Activated CD4-positive, alpha-beta memory T cell treated with anti-CD3 and anti-CD28 coated beads for 36 hours (primary cell): ENCODE measurements at places on chromosomes 5 and 9. TPM values are rescaled to one million over a fixed set of nuclear protein-coding genes. Genes with fewer than 3 reads are reported as not detected.
A peak's percentile ranks its signal among the peaks of the same experiment; 100 is the strongest.

Gene SLC1A1
- total RNA-seq = not detected

Gene ADAMTS13
- 2.6 TPM for total RNA-seq

Gene ALG2
- total RNA-seq = 18.6 TPM

Gene TSSK1B
- not detected for total RNA-seq

Gene DMGDH
- 1.7 TPM for total RNA-seq

Gene TICAM2
- 0.40 TPM for total RNA-seq

- no peak overlapping the region for H3K4me3 ChIP-seq
- peaks cover 8% of the 10 kb centered on the region for H3K4me1 ChIP-seq
- no peaks in the 10 kb centered on the region for H3K27me3 ChIP-seq
- no peak overlapping the region for H3K27ac ChIP-seq
- peak; percentile 70 for DNase-seq
- H3K36me3 ChIP-seq = no peaks in the 10 kb centered on the region
Observed at GRCh38 chr9:34437006-34437925, 21.1 kb downstream of the FAM219A start.

- H3K27ac ChIP-seq = peak overlapping the region; percentile 49
- no peaks in the 10 kb centered on the region for H3K27me3 ChIP-seq
- H3K4me1 ChIP-seq = peaks cover 20% of the 10 kb centered on the region
- peak; percentile 32 for DNase-seq
- peaks cover 4% of the 10 kb centered on the region for H3K36me3 ChIP-seq
Observed at GRCh38 chr5:79225026-79225425, 10.9 kb upstream of the JMY start.

DNA sequence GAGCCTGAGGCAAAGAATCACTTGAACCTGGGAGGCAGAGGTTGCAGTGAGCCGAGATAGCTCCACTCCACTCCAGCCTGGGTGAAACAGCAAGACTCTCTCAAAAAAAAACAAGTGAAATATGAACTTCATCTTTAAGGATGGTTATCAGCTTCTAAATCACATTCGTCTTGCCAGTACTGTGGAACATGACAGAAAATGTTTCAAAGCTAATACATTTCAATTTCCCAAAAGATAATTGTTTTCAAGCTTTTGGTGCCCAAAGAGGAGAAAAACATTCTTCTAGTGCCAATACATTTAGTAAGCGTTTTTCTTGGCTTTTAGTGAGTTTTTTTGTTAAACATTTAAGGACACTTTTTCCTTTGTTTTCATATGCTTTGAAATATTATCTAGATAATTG, 4.4 kb upstream of the IFT74 start:
- DNase-seq = no peak
- H3K27ac ChIP-seq = no peak overlapping the region
- H3K27me3 ChIP-seq = peaks cover 5% of the 10 kb centered on the region
- peaks cover 36% of the 10 kb centered on the region for H3K4me1 ChIP-seq
- H3K36me3 ChIP-seq = no peaks in the 10 kb centered on the region

DNA sequence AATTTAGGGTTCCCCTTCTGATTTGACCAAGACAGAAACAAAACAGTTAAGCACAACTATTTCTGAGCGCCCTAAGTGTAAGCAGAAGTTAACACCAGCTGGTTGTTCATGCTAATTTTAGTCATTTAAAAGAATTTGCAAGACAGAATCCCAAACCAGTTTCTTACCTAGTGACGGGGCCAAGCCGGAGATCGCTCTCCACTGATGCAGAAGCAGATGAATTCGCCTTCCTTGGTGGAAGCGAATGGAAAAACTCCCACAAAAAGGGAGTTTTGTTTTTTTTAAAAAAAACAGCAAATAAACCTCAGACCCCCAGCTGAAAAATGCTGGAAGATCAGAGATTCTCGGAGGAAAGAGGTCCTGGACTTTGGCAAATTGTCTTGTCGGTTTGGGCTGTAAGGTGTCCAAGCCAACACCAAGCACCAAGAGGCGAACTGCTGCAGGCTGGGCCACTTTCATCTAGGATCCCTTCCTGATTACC, 47.4 kb upstream of the GLDC start:
- DNase-seq = no peak
- H3K36me3 ChIP-seq = no peaks in the 10 kb centered on the region
- no peak overlapping the region for H3K4me3 ChIP-seq
- H3K27ac ChIP-seq = no peak overlapping the region
- H3K4me1 ChIP-seq = peaks cover 5% of the 10 kb centered on the region

GRCh38 chr5:93622240-93622885, 39.3 kb downstream of the NR2F1 start:
- peak; percentile 31 for DNase-seq
- no peak overlapping the region for H3K4me3 ChIP-seq
- peaks cover 32% of the 10 kb centered on the region for H3K4me1 ChIP-seq
- no peak overlapping the region for H3K27ac ChIP-seq
- no peaks in the 10 kb centered on the region for H3K36me3 ChIP-seq

DNA sequence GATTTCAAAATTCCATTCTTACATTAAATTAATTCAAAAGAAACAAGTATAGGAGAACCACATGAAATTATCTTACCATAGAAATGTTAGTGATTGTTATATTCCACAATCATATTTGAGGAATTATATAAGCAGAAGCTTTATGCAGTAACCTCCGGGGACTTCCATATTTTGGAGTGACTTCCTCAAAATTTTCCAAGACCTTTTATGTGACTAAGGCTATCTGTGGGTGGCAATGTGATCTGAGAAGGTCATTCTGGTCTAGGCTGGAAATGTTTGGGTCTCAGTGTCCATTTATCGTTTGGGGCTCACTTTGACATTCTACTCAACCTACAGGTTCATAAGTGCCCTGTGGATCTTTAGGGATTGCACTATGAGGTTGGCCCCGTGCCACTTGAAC, 776.6 kb downstream of the CDH12 start:
- H3K27ac ChIP-seq = no peak overlapping the region
- no peak overlapping the region for H3K4me3 ChIP-seq
- no peaks in the 10 kb centered on the region for H3K4me1 ChIP-seq
- DNase-seq = no peak
- no peaks in the 10 kb centered on the region for H3K27me3 ChIP-seq

DNA sequence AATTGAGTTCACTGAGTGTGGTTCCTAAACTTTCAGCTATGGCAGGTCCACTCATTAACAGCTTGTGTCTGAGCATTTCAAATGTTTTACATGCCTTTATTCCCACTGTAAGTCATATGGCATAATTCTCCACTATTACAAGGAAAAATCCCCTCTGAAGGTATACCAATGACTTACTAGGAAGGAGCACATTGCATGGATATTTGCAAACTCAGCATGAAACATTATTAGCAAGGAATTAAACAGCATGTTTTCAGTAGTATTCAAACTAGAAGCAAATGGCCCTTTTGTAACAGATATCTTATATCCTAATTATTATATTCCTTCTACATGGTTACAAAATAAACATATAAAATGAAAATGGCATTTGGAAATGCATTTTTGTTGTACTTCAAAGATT, 566.4 kb upstream of the CCNG1 start:
- H3K27ac ChIP-seq = no peak overlapping the region
- no peaks in the 10 kb centered on the region for H3K36me3 ChIP-seq
- H3K4me3 ChIP-seq = no peak overlapping the region
- H3K27me3 ChIP-seq = no peaks in the 10 kb centered on the region
- no peaks in the 10 kb centered on the region for H3K4me1 ChIP-seq

DNA sequence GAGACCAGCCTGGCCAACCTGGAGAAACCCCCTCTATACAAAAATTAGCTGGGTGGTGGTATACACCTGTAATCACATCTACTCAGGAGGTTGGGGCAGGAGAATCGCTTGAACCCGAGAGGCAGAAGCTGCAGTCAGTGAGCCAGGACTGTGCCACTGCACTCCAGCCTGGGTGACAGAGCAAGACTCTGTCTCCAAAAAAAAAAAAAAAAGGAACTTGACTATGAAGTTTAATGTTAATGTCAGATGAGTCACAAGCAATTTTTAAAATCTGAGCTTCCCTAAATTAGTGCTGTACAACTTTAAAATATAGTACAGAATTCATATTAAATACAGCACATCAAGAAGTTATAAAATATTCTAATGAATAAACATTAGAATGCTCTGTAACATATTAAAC, 1.5 kb downstream of the MEIKIN start:
- no peaks in the 10 kb centered on the region for H3K4me1 ChIP-seq
- no peak overlapping the region for H3K4me3 ChIP-seq
- no peak for DNase-seq

DNA sequence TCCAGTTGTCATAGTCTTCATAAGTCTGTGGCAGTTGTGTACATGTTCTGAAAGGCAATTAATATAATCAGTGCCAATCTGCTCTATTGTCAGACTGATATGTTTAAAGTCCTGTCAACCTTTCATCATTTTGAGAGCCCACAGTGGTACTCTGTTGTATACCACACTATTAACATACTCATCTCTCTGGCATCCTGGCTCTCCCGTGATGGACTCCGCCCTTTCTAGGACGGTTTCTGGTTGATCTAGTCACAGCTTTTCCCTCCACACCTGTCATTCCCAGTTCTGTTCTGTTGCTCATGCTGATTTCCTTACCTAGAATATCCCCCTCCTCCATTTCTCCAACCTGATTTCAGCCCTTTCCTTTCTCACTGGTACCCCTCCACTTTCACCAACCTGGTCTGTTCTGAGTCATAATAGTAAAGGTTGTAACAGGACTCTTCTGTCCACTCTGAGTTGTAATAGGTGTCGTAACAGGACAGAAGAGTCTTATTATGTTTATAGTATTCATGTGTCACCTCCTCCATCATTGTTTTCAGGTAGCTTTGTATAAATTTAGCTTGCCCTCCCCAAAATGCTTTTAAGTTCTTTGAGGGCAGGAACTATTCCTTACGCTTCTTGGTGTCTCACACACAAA, 4.1 kb downstream of the PTCD2 start:
- H3K27me3 ChIP-seq = no peaks in the 10 kb centered on the region
- peaks cover 46% of the 10 kb centered on the region for H3K36me3 ChIP-seq
- DNase-seq = no peak
- no peak overlapping the region for H3K4me3 ChIP-seq
- peaks cover 16% of the 10 kb centered on the region for H3K4me1 ChIP-seq
- no peak overlapping the region for H3K27ac ChIP-seq

GRCh38 chr5:68698025-68698940, 395.5 kb upstream of the SLC30A5 start:
- H3K4me1 ChIP-seq = no peaks in the 10 kb centered on the region
- no peak overlapping the region for H3K27ac ChIP-seq
- no peak overlapping the region for H3K4me3 ChIP-seq
- no peaks in the 10 kb centered on the region for H3K27me3 ChIP-seq
- no peaks in the 10 kb centered on the region for H3K36me3 ChIP-seq
- DNase-seq = no peak

DNA sequence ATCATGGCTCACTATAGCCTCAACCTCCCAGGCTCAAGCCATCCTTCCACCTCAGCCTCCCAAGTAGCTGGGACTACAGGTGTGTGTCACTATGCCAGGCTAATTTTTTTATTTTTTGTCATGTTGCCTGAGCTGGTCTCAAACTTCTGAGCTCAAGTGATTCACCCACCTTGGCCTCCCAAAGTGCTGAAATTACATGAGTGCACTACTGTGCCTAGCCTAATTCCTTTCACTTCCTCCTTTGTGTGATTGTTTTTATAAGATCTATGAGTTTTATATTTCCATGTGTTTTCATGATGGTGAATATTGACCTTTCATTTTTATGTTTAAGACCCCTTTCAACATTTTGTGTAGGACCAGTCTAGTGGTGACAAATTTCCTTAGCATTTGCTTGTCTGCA, 55.2 kb upstream of the IL12B start:
- no peaks in the 10 kb centered on the region for H3K27me3 ChIP-seq
- no peak overlapping the region for H3K4me3 ChIP-seq
- no peaks in the 10 kb centered on the region for H3K4me1 ChIP-seq
- no peak for DNase-seq
- H3K36me3 ChIP-seq = peaks cover 29% of the 10 kb centered on the region

- no peak overlapping the region for H3K4me3 ChIP-seq
- H3K27me3 ChIP-seq = no peaks in the 10 kb centered on the region
- no peak for DNase-seq
- H3K4me1 ChIP-seq = no peaks in the 10 kb centered on the region
- H3K27ac ChIP-seq = no peak overlapping the region
Observed at GRCh38 chr5:109003928-109004327, 256.2 kb downstream of the FER start.

DNA sequence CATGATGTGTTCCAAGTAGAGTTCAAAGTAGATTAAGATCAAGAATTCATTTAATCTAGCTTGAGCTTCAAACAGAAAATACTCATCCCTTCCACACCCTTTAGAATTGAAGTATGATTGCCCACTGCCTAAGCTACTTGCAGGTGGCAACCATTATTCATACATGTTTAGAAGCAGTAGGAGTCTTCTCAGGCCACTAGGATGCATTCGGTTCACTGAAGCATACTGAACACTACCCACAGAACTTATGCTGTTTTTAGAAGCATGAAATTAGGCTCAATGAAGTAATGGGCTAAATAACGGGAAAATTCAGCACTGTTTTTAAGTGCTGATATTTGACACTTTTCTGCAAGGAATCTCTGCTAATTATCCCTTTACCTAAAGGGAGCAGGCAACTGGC, 263.4 kb downstream of the DEPDC1B start:
- no peak overlapping the region for H3K27ac ChIP-seq
- DNase-seq = no peak

DNA sequence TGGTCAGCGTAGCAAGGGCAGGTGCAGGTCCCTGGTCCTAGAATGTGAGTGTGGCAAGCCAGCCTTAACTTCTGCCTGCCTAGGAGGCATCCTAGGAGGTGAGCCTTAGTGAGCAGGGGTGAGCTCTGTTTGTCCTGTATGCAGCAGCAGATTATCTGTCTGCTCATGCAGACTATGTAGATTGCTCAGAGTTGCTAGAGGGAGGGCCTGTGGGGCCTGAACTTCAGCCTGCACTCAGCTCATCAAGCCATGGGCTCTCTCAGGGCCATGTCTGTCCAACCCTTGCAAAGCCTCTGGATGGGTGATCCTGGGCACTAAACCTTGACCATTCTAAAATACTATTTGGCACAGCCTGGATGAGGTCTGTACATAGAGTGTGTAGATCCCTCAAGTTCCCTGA, 8.5 kb upstream of the CTSL start:
- H3K4me1 ChIP-seq = peaks cover 16% of the 10 kb centered on the region
- no peaks in the 10 kb centered on the region for H3K36me3 ChIP-seq
- H3K27me3 ChIP-seq = peaks cover 6% of the 10 kb centered on the region
- no peak overlapping the region for H3K27ac ChIP-seq

GRCh38 chr5:24225051-24225450, 419.7 kb downstream of the CDH10 start:
- H3K36me3 ChIP-seq = no peaks in the 10 kb centered on the region
- H3K4me1 ChIP-seq = no peaks in the 10 kb centered on the region
- no peak overlapping the region for H3K4me3 ChIP-seq
- no peaks in the 10 kb centered on the region for H3K27me3 ChIP-seq
- DNase-seq = no peak

DNA sequence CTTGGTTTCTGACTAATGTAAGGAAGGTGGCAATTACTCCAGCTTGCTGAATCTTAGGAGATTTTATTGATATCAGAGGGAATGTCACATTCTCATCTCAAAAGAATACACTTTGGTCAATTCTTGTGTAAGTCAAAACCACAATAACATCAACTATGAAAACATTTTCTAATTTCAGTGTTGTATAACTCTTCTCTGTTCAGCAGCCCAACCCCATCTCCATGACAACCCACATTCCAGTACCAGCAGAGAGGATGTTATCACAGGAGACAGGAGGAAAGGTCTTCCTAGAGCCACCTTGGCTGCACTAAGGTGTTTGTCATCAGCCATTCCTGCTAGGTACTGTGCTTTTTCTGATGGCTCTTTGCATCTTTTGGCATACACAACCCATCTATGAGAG, 529.1 kb upstream of the BRINP1 start:
- H3K4me1 ChIP-seq = no peaks in the 10 kb centered on the region
- no peaks in the 10 kb centered on the region for H3K36me3 ChIP-seq
- no peak overlapping the region for H3K4me3 ChIP-seq
- no peak overlapping the region for H3K27ac ChIP-seq

GRCh38 chr5:44539602-44539919, 150.3 kb upstream of the FGF10 start:
- H3K4me1 ChIP-seq = no peaks in the 10 kb centered on the region
- H3K4me3 ChIP-seq = no peak overlapping the region
- H3K36me3 ChIP-seq = no peaks in the 10 kb centered on the region
